Activated T-cell treated with anti-CD3 and anti-CD28 coated beads for 4 hours (primary cell): ENCODE measurements at places on chromosomes 12 and 14.
A peak's percentile ranks its signal among the peaks of the same experiment; 100 is the strongest.

DNA sequence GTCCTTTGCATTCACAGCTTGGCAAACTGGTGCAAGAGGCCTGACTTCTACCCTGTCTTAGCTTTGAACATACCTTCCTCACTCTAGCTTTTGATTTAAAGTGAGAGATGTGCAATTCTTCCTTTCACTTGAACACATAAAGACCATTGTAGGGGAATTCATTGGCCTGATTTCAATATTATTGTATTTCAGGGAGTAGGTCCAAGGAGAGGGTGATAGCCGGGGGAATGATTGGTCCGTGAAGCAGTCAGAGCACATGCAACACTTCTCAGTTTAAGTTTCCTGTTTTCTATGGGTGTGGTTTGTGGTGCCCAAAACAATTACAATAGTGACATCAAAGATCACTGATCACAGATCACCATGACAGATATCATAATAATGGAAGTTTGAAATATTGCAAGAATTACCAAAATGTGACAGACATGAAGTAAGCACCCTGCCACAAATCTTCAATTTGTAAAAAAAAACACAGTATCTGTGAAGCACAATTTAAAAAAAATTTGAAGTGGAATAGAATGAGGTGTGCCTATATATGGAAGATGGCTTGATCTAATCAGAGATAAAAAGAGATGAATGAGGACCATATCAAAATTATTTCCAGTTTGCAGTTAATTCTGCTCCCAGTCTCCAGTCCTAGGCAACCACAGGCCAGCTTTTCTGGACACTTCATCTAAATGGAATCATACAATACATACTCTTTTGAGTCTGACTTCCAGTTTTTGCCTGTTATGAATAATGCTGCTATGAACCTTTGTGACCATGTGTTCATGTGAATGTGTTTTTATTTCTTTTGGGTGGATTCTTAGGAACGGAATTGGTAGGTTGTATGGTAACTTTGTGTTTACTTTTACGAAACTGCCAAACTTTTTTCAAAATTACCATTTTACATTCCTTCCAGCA, 23.2 kb downstream of the BORCS5 start:
- DNase-seq = no peak

- no peak for DNase-seq
Observed at GRCh38 chr14:98606041-98606640, 665.9 kb downstream of the BCL11B start.

DNA sequence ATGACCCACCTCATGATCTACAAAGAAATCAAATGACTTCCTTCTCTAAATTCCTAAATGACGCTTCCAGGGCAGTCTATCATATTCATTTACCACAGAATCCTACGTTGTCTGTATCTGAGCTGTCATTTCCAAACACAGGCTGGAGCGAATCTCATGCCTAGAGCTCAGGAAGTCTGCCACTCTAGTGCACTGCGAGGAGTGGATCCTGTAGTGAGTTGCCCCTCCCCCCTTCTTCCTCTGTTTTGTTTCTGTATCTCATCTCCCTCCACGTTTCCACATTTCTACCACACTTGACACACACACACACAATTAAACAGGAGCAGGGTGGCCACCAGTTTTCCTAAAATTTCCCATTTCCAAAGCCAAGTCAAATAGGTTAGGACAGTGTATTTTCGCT, 415.4 kb upstream of the PRICKLE1 start:
- no peak for DNase-seq

DNA sequence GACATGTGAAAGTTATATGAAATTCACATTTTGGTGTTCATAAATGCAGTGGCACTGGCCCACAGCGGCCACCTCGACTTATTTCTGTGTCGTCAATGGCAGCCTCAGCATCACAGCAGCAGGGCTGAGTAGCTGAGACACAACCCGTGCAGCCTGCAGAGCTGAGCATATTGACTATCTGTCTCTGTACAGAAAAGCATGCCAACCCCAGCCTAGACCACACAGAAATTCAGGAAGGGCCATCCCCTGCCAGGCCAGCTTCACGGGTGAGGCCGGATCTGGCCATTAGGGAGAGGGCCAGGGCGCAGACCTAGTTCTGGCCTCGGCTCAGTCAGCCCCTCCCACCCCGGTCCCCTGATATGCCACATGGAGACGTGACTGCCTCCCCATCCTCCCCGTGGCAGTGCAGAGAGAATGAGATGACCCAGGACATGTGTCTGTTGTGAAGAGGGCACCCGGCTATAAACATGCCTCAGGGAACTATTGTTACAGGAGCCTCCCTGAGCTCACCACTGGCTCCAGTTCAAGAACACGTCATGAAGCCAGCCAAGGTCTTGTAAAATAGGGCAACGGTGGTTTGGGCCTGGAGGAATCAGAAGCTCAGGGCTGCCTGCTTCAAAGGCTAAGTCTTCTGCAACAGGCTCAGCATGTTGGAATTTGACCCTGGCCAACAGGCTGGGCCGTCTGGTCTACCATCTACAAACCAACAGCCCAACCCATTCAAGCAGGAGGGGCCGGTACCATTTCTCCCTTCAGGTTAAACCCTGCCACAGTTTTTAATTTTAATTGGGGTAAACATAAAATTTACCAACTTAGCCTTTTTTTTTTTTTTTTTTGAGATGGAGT, 25.5 kb downstream of the SCARB1 start:
- DNase-seq = no peak

DNA sequence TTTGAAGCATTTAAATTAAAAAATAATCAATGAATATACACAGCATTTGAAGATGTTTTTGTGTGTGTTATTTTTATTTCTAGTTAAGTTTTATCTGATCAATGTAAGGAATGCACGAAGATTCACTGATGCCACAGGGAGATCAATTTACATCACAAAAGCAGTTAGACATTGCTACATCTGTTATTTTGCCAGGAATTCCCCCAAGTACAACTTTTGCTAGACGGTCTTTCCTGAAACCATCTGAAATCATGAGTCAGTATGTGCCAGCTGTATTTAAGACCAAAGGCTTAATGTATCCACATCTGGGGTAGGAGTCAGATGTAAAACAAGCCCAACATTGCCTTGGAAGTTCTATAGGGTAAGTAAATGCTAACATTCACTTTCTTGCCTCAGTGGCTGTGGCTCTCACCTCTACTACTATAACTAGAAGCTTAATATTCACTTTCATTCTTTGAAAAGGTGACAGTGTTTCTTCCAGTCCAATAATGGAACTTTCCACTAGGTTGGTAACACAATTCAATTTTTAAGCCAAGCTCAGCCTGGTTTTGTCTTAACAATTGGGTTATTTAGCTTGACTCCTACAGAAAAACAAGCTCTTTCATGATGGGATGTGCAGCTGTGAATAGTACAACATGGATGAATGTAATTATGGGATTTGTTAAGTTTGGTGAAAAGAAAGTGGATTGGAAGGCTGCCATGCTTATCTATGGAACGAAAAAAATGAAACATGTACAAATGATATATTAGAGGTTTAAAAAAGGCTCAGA, 385.4 kb upstream of the TMEM132C start:
- no peak for DNase-seq

GRCh38 chr14:30525833-30526232, 33.1 kb upstream of the G2E3 start:
- DNase-seq = no peak

- DNase-seq = no peak
Observed at GRCh38 chr14:52538623-52539022, 13.7 kb downstream of the TXNDC16 start.

DNA sequence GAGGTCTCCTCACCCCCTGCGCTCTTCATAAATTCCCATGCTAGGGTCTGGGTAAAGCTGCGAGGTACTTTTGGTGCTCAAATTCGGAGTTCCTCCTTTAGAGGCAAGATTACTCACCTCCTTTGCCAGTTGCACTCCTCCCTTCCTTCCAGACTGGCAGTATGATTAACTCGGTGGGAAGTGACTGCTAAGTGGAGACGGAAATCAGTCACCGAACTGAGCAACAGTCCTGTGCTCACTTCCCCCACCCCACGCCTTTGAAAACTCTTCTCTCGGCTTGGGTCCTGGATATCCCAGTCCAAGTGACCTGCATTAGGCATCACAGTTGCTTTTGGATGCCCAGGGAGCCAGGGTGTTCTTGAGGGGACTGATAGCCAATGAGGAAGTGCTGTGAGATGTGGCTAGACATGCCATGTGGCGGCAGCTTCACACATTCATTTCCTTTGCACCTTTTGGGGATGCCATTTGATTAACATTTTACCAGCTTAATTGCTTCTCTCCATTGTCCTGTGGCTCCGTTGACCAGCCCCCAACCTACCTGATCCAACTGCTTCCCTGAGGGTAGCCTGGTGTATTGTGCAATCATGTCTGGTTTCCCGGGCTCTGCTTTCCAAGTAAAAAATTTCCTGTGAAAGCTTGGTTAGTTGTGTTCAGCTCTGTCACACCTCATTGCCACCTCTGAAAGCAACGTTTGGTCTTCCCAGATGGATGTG, 840 bp downstream of the PNP start:
- peak; percentile 51 for DNase-seq

DNA sequence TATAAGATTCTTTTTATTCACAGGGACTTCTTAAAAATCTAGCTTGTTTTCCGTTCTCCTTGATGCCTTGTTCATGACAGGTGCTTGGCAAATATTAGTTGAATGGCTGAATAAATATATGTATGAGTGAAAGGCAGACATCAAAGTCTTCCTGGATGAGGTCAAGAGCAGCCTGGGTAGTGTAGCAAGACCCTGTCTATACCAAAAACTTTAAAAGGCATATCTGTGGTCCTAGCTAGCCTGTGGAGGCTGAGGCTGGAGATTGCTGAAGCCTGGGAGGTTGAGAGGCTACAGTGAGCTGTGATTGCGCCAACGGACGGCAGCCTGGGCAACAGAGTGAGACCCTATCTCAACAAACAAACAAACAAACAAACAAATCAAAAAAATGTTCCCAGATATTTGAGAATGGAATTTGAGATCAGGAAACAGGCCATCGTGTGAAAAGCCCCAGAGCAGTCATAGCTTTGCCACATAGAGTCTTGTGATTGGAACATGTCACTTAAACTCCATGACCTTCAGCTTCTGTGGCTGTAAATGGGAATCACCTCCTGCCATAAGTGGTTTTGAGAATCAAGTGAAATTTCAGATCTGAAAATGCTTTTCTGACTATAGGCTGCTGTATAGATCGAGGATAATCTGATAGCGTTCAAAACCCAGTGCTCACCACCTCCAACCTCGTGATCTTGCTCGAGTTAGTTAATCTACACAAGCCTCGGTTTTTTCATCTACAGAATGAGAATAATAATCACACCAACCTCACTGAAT, 64.3 kb downstream of the ZFP36L1 start:
- no peak for DNase-seq

DNA sequence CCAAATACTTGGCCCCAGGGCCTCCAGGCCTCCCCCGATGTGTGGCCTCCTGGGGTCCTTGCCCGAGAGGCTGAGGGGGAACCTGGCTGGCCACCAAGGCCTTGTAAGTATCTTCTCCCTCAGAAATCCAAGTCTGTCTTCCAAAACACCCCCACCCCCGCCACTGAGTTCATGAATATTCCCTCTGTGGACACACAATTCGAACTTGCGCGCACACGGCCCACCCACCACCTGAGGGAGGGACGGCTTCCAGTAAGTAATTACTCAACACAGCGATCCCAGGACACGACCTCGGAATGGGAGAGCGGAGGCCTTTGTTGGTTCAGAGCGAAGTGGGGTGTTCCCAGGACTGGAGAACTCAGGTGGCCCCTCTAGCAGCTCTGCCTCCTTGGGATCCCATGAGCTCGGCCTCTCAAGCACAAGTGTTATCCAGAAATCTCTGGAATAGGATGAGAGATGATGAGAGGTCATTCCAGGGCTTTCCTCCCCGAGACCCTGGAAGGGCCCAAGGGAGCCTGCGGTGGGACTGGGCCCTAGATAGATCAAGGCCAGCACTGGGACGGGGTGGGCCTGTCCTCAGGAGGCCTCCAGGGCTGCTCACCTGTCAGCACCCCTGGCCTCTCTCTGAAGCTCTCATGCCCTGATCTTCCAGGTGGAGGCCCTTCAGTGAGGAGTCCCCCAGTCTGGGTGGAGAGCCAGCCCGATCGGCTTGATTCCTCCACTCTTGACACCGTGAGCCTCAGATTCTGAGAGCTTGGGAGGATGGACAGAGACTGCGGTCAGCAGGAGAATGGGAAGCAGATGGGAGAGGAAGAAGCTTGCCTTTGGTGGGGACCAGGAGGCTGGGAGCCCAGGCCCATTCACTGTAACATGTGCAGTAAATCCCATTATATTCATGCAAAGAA, 219.0 kb upstream of the RTL1 start:
- DNase-seq = no peak
